Right atrium auricular region (tissue), 2 donors: ENCODE measurements at places on chromosomes 11 and 22. TPM values are rescaled to one million over a fixed set of nuclear protein-coding genes. Genes with fewer than 3 reads are reported as not detected.

- DNase-seq, result no peak
Observed at GRCh38 chr22:40429481-40429880, 59.1 kb downstream of the SGSM3 start.

- peak; percentile 75 for DNase-seq
Observed at GRCh38 chr11:9748361-9748970, 84.6 kb downstream of the SWAP70 start.

- no peak for DNase-seq
Observed at GRCh38 chr22:42655693-42656092, 6.5 kb upstream of the CYB5R3 start.

GRCh38 chr11:64069401-64070313, 33.9 kb downstream of the FLRT1 start:
- DNase-seq, result no peak

DNA sequence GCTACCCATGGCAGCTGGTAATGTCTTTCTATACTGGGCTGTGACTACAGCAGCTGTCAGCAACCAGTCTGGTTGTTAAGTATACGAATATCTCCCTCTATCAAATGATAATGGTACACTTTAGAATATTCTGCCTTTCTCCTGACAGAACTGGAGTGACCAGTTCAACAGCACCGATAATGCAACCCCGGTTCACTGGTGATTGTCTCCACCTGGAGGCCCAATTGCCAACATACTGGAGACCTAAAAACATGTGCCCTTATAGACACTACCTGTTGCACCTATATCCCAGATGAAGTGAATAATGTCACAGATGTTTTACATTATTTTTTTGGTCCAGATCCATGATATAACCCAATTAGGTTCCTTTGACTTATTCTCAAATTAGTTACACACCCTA, 21.1 kb downstream of the OR5P2 start:
- no peak for DNase-seq

GRCh38 chr11:10694486-10695239, 1.1 kb upstream of the IRAG1 start:
- no peak for DNase-seq

DNA sequence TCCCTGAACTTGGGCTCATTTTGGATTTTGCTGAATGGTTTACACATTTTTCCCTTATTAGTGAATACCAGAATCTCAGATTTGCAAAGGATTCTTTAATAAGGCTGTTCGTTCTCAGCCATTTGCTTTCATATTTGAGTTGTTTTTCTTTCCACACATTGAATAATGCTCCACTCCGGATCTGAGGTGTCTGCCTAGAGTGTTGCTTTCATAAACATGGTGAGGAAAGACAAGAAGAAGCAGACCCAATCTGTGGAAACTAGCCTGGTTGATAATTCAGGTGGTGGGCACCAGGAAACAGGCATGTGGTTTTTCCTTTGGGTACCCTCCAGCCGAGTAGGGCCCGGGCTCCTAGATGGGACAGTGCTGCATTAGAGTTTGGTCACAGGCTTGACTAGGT, 35.0 kb downstream of the LDLRAD3 start:
- DNase-seq, result no peak

- no peak for DNase-seq
Observed at GRCh38 chr22:25109878-25110595, 89.6 kb upstream of the CRYBB3 start.

DNA sequence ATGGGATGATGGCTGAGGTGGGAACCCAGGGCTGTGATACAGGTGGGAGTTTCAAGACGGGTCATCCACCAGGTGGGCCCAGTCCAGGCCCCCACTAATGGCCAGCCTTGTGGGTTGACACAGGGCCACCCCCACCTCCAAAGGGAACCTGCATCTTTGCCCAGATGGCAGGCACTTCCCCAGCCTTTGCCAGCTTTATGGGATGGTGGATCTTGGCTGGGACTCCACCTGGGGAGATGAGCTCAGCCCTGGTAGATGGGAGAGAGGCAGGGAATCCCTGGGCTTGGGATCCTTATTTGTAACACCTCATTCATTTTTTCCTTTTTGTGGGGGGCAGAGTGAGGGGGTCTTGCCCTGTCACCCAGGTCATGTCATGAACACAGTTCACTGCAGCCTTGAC, 33.4 kb downstream of the CD82 start:
- no peak for DNase-seq

DNA sequence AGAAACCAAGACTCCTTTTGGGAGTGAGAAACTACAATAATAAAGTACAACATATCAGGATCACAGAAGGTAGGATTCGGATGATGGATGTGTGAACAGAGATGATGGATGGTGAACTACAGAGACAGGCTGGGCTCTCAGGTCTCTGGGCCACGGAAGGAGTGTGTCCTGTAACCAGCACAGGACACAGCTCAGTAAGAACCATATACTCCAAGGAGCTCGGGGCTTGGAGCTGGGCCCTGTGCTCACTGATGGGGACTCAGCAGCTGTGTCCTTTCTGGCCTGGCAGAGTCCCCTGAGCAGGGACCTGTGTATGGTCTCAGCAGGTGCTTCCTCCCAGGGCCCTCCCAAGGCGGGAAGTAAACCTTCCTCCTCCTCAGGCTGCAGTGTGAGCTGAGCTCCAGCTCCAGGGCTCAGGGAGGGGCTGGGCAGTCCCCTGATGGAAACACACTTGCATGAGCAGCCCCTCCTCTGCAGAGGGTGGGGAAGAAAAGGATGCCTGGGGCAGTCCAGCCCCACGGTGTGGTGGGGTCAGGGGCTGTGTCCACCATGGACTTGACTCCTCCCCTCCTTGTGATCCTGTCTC, 39.8 kb upstream of the TOP3B start:
- no peak for DNase-seq

The POLDIP3 gene
- 20.2 TPM for total RNA-seq

The OR52H1 gene
- not detected for total RNA-seq

The APOL5 gene
- total RNA-seq, result 0.74 TPM

The SPA17 gene
- total RNA-seq, result 4.7 TPM

The PHF21B gene
- 1.4 TPM for total RNA-seq

The NUP98 gene
- 58.8 TPM for total RNA-seq

The PKDREJ gene
- total RNA-seq, result 0.07 TPM

The PARVG gene
- total RNA-seq, result 7.2 TPM

The SLC16A8 gene
- 0.28 TPM for total RNA-seq
